ENCODE measurements at places on chromosomes 3 and 15. TPM values are rescaled to one million over a fixed set of nuclear protein-coding genes. Genes with fewer than 3 reads are reported as not detected.

Gene TMEM108
- total RNA-seq: 0.92 TPM

Gene HRG
- total RNA-seq: not detected

Gene ARGFX
- total RNA-seq: not detected

Gene SPSB4
- total RNA-seq: not detected

Gene SIDT1
- 26.3 TPM for total RNA-seq

Gene SPESP1
- 2.6 TPM for total RNA-seq

Gene TLR9
- total RNA-seq: not detected

Gene GPR171
- 16.3 TPM for total RNA-seq

Gene SUSD5
- total RNA-seq: 0.58 TPM

Gene CRYBG3
- 47.3 TPM for total RNA-seq

Gene MRPL46
- 54.7 TPM for total RNA-seq

Gene PYGO1
- total RNA-seq: 8.0 TPM

Gene TM4SF1
- total RNA-seq: 37.9 TPM

Gene MNS1
- 39.4 TPM for total RNA-seq

Gene VIPR1
- total RNA-seq: 14.0 TPM

Gene SRGAP3
- total RNA-seq: 24.9 TPM

Gene TUBGCP4
- total RNA-seq: 50.4 TPM

Gene SENP8
- 2.2 TPM for total RNA-seq

Gene GABRA5
- total RNA-seq: 2.2 TPM

Gene RPP25
- 2.8 TPM for total RNA-seq

Gene CD96
- 6.2 TPM for total RNA-seq

Gene ARL14
- total RNA-seq: 19.4 TPM

Gene KCNMB3
- total RNA-seq: 0.58 TPM

Gene IGSF11
- total RNA-seq: 77.7 TPM

Gene TMC3
- not detected for total RNA-seq

Gene RPLP1
- 288 TPM for total RNA-seq

Gene LHFPL4
- total RNA-seq: 0.43 TPM

Gene RBPMS2
- 8.8 TPM for total RNA-seq

Gene COL6A6
- not detected for total RNA-seq

Gene C3orf85
- not detected for total RNA-seq

Gene ILDR1
- total RNA-seq: not detected

Gene IFT57
- total RNA-seq: 38.4 TPM

Gene RSRC1
- 61.9 TPM for total RNA-seq

Gene SERPINI2
- not detected for total RNA-seq

Gene DLL4
- total RNA-seq: 3.3 TPM

Gene GPR62
- total RNA-seq: not detected

Gene GMPS
- 26.8 TPM for total RNA-seq

Gene RASGRP1
- total RNA-seq: 5.8 TPM

Gene TLNRD1
- 21.0 TPM for total RNA-seq

Gene ITGA11
- total RNA-seq: 4.3 TPM

Gene PP2D1
- not detected for total RNA-seq

Gene ANKRD63
- total RNA-seq: not detected

Gene KBTBD12
- total RNA-seq: 1.4 TPM

Gene ZNF80
- total RNA-seq: not detected

Gene CYP19A1
- not detected for total RNA-seq

Gene ABI3BP
- total RNA-seq: 5.5 TPM

Gene GHSR
- not detected for total RNA-seq

Gene PPIB
- 308 TPM for total RNA-seq

Gene INKA1
- total RNA-seq: 2.3 TPM

Gene HHATL
- not detected for total RNA-seq

Gene CELF6
- 0.55 TPM for total RNA-seq

Gene P2RY1
- 0.58 TPM for total RNA-seq

Gene C2CD4A
- 2.9 TPM for total RNA-seq

Gene C3orf49
- total RNA-seq: not detected

Gene CHAC1
- total RNA-seq: 4.2 TPM

Gene C3orf20
- 0.37 TPM for total RNA-seq

Gene SNTN
- total RNA-seq: not detected

Gene TRPC1
- total RNA-seq: 1.8 TPM
